ENCODE measurements at places on chromosomes 11 and 22.
A peak's percentile ranks its signal among the peaks of the same experiment; 100 is the strongest.

- DNase-seq: no peak
These were observed 15.7 kb downstream of the ZNF215 start for GRCh38 chr11:6941970-6942369.

DNA sequence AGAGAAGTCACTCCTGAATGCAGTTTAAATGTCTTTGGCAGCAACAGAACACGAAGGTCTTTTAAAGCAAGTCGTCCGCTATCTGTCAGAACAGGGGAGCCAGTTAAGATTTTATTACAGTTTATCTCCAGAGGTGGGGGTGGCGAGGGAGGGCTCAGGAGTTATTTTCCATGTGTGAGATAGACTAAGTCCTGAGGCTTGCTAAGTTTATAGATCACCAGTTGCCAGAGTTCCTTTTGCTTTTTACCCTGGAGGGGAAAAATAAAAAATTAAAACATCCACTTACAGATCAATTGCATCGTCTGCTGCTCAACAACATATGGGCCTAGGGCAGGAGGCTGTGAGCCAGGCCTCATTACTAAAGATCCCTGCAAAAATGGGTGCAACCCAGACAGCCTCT, 90.7 kb downstream of the SNX19 start:
- no peak for DNase-seq

GRCh38 chr11:34924714-34925113, 8.3 kb downstream of the PDHX start:
- no peak for DNase-seq

DNA sequence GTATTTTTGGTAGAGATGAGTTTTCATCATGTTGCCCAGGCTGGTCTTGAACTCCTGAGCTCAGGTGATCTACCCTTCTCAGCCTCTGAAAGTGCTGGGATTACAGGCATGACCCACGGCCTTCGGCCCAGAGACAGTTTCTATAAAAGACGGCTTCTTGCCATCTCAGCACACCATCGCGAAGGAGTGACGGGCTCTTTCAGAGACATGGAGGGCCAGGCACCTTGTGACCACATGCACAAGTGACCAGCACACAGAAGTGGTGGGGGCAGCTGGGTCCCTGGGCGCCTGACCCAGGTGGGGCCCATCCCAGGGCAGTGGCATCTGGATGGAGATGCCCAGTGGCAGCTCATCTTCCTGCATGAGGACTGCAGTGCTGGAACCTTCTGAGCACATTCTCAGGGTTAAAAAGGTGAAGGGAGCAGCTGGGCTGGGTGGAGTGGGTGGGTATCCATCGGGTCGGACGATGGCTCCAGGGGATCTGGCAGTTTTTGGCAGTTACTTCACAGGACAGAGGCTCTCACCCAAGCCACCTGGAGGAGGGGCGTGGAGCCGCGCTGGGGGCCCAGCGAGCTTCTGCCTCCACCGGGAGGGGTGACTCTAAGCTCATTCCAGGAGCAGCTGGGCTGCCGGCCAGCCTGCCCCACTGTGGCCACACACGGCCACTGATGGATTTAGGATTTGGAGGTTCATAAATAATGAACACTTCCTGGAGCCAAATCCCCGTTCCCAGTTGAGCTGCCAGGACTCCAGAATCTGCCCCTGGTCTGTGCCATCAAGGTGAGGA, 373.0 kb downstream of the CTTN start:
- DNase-seq: no peak

- DNase-seq: no peak
These were observed 15.0 kb downstream of the INCENP start for GRCh38 chr11:62138630-62139425.

- no peak for DNase-seq
These were observed 1137.4 kb downstream of the TBC1D22A start for GRCh38 chr22:47899894-47900293.

DNA sequence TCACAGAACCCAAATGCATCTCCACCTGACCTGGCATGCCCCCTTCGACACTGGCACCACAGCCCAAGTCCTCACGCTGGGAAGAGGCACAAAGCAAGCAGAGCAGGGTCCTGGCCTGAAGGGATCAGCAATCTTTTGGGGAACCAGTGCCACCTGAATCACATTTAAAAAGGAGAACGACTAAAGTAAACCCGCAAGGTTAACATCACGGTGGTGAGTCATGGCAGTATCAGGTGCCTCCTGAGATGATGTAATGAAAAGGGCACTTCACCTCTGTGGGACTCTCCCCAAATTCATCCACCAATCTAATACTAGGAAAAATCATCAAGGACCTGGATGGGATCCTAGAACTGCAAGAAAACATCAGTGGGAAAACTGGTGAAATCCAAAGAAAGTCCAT, 44.9 kb downstream of the PACSIN2 start:
- no peak for DNase-seq

- no peak for DNase-seq
These were observed 11.4 kb downstream of the PRR14L start for GRCh38 chr22:31738566-31738965.

DNA sequence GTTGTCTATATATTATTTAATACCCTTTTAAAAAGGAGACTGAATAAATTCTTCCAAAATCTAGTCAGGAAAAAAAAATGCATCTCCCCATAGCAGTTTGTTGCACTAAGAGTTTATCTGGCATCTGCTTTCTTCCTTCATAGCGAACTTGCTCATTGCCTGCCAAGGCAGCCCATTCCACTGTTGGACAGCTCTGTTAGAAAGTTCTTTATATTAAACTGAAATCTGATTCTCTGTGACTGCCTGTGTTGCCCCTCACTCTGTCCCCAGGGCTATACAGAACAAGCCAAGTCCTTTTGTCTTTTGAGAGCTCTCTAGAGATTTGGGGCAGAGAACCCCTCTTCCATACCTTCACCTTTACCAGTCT, 3.3 kb upstream of the CHRDL2 start:
- DNase-seq: no peak

GRCh38 chr22:42380769-42381551, 51.2 kb downstream of the NFAM1 start:
- DNase-seq: no peak

DNA sequence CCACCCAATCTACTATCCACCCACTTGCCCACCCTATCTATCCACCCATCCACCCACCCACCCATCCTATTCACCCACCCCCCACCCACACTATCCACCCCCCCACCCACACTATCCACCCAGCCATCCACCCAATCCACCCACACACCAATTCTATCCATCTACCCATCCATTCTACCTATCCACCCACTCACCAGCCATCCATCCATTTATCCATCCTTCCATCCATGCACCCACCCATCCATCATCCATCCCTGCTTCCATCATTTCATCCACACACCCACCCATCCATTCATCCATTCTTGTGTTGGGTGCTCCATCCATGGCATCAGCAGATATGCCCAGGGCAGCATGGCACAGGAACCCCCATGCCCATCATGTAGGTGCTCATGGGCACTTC, 1206.6 kb downstream of the BRD1 start:
- DNase-seq: no peak

GRCh38 chr11:32138902-32139301, 48.0 kb downstream of the RCN1 start:
- no peak for DNase-seq

DNA sequence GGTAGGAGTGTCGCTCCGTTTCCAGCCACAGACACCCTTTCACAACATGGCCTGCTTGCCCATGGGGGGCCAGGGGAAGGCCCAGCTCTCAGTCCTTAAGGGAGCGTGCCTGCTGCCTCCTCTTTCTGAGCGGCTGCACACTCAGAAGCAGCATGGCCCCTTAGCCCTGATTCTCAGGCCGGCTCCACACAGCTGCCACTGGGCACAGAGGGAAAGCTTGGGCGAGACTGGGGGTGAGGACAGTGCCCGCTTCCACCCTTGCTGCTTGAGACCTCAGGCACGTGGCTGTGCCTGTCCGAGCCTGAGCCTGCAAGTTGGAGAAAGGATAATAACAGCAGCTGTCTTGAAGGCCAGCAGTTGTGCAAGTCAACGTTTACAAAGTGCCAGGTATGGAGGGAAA, 416.3 kb downstream of the SHANK2 start:
- DNase-seq: no peak

DNA sequence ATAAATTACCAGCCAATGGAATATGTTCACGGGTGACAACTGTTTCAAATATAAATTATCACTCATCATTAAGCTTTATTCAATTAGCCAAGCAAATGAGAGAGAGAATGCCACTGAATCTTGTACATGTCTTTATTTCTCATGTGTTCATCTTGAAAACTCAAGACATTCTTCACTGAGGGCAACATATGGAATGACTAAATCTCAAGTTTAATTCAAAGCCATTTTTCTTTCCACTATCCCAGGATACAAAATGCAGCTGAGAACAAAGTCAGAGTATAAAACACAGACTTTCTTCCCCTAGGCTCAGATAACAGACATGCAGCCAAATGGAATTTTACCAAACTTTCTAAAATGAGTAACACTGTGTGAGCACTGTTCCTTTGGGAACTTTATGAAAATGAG, 12.1 kb upstream of the BBOX1 start:
- DNase-seq: no peak

DNA sequence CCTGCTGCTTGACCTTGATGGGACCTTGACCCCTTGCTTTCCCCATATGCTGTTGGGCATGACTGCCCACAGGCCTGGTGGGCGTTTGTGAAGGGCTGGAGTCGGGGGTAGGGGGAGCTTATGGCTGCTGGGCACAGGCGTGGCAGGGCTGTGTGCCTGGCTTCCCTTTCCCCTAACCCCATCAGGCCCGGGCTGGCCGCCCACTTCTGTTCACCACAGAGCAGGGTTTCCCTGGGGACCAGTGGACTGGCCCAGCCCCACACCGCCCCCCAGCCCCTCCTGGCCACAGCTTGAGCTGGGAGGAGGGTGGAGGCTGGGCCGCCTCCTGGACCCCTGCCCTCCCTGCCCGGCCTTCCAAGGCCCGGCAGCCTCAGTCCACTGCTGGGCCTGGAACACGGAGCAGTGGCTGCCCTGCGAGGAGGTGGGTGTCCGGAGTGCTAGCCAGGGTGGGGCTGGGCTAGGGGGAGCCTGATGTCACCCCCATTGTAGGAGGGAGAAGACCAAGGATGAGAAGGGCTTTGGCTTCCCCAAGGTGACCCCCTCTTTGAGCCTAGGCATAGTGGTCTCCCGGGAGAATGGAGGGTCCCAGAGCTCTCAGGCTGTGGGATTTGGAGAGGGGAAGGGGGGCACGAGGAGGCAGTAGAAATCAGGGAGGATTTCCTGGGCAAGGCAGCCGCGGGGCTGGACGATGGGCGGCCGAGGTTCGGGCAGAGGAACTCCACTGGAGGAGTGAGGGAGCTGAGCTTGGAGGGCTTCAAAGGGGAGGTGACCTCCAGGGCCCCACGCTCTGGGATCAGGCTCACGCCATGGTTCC, at the start of gene AIFM3:
Gene AIFM3, plus strand, starts transcription at position 373 of the 814 bp plus-strand sequence. CDS start 690 bp downstream, outside the sequence.
- no peak for DNase-seq

DNA sequence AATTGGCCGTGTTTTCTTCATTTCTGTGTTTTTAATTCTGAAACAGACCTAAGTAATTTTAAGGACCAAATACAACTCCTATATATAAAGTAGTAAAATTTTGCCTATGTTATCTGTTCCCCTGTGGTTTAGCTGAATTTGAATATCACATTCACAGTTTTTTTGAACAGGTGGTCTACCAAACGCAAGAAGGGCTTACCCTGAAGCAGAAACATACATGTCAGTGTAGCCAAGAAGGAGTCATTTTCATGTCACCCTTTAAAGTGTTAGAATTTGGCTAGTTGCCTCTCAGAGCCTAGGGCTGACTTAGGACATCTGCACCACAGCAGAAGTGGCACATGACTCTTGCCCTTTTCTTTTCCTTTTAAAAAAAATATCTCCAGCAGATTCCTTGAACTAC, 34.3 kb downstream of the MYBPC3 start:
- no peak for DNase-seq

GRCh38 chr11:48008951-48009270, 28.6 kb downstream of the PTPRJ start:
- peak; percentile 90 for DNase-seq

DNA sequence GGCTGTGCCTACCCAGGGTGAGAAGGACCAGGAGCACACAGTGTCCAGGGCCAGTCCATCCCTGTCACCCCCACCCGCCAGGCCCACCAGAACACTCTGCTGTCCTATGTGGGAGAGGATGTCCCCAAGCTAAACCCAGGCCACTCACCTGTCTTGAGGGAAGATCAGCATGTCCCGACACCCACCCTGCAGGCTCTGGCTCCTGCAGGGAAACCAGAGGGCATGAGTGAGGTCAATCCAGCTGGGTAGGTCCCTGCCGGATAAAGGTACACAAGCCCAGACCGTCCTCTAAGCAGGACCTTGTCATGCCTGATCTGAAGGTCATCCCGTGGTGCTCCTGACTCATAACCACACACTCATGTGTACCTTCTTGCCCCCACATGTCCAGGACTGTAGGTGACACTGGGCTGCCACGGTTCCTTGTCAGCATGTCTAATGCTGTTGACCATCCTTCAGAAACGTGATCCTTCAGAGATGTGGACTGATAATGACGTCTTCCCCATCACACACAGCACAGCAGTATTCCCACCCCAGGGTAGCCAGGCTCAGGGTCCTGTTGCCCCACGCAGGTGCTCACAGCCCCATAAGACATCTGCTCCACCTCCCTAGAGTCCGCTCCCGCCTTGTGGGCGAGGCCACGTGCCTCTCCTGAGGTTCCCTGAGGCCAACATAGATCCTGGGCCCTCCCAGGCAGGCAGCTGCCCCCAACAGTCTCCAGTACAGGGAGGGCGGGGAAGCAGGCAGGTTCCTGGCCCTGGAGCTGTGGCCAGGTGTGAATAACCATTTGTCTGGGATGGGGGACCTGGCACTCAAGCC, 6.1 kb downstream of the ARVCF start:
- DNase-seq: no peak

GRCh38 chr11:107682171-107682570, 29.7 kb downstream of the SLN start:
- DNase-seq: no peak

GRCh38 chr11:119567688-119568582, 145.0 kb upstream of the THY1 start:
- no peak for DNase-seq

DNA sequence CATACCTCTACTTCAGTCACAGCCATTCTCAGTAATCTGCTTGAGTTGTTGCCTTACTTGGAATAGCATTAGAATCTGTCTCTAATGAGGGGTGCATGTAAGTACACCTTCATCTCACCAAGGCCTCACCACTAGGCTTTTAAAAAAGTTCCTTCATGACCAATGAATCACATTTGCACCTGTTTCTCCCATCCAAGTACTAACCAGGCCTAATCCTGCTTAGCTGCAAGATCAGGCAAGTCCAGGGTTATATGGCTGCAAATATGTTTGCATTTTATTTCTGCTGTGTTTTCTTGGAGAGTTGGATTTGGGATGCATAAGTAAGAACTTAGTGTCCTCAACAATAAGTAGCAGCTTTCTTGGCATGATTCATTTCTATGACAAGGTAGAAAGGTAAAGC, 66.9 kb downstream of the BBOX1 start:
- no peak for DNase-seq

GRCh38 chr11:19419021-19419750, 178.4 kb upstream of the E2F8 start:
- no peak for DNase-seq

- no peak for DNase-seq
These were observed 400.4 kb downstream of the NTM start for GRCh38 chr11:131770801-131771200.

GRCh38 chr11:31477528-31478222, 31.7 kb downstream of the IMMP1L start:
- no peak for DNase-seq

All from natural killer cell treated with Interleukin-12 subunit alpha and Interleukin-12 subunit beta and Interleukin-15 and Interleukin-18, amount 100 ng/mL, for 72 hours (primary cell).